Esophagus squamous epithelium (tissue), 5 donors: ENCODE measurements at places on chromosomes 7 and 10. TPM values are rescaled to one million over a fixed set of nuclear protein-coding genes. Genes with fewer than 3 reads are reported as not detected.

DNA sequence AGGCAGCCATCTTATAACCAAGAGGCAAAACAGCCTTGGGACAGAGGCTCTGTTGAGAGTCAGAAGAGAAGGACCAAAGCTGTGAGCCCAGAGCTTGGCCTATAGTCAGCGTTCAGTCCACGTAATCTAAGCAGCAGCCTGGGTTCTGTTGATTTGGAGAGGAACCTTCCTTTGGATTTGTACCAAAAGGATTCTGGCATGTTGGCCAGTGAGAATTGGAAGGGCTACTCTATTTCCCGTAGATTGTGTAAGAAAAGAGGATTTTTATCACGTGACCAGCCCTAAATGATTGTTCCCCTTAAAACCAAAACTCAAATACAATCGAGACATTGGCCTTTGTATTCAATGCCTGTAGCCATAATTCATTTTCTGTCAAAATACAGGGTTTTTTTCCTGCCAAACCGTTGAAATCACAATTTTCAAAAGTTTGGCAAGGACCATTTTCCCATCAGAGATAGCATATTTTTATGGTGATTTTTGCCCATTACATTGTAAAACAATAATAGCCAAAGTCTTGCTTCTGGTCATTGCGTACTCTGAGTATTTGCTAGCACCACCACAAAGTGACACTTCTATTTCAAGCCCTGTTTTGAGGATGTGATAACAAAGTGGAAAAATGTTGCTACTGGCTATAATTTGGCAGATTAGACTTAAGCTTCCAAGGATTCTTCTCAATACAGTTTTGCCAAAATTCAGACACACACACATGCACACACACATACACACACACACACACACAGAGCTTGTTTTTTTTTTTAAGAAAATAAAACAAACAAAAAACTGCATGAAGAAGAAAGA is 23.1 kb upstream of the BMPER start:
- H3K4me1 ChIP-seq: no peaks in the 10 kb centered on the region
- no peak overlapping the region for H3K27ac ChIP-seq
- no peaks in the 10 kb centered on the region for H3K36me3 ChIP-seq
- H3K4me3 ChIP-seq: no peak overlapping the region
- no peak for DNase-seq
- no peaks in the 10 kb centered on the region for H3K27me3 ChIP-seq

Gene ANKRD1
- not detected for total RNA-seq

GRCh38 chr10:126065751-126066377 is 169.5 kb downstream of the FANK1 start:
- no peak for DNase-seq
- peaks cover 10% of the 10 kb centered on the region for H3K27me3 ChIP-seq

- H3K4me1 ChIP-seq: no peaks in the 10 kb centered on the region
- no peak for DNase-seq
- H3K4me3 ChIP-seq: no peak overlapping the region
- H3K36me3 ChIP-seq: no peaks in the 10 kb centered on the region
These were observed 471.4 kb downstream of the ADRA2A start for GRCh38 chr10:111548084-111548726.

Gene MTPN
- total RNA-seq: 161 TPM

DNA sequence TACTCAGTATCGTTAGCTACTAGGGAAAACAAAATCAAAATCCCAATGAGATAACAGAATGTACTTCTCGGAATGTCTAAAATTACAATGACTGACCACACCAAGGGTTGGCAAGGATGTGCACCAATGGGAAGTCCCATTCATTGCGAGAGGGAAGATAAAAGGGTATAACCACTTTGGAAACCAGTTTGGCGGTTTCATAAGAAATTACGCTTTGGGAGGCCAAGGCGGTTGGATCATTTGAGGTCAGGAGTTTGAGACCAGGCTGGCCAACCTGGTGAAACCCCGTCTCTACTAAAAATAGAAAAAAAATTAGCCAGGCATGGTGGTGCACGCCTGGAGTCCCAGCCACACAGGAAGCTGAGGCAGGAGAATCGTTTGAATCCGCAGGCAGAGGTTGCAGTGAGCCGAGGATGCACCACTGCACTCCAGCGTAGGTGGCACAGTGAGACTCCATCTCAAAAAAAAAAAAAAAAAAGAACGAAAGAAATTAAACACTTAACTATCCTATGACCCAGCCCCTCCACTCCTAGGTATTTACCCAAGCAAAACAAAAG is 7.6 kb downstream of the HACD1 start:
- no peaks in the 10 kb centered on the region for H3K36me3 ChIP-seq
- DNase-seq: no peak
- H3K4me3 ChIP-seq: no peak overlapping the region
- H3K27ac ChIP-seq: no peak overlapping the region
- no peaks in the 10 kb centered on the region for H3K4me1 ChIP-seq
- H3K27me3 ChIP-seq: no peaks in the 10 kb centered on the region

DNA sequence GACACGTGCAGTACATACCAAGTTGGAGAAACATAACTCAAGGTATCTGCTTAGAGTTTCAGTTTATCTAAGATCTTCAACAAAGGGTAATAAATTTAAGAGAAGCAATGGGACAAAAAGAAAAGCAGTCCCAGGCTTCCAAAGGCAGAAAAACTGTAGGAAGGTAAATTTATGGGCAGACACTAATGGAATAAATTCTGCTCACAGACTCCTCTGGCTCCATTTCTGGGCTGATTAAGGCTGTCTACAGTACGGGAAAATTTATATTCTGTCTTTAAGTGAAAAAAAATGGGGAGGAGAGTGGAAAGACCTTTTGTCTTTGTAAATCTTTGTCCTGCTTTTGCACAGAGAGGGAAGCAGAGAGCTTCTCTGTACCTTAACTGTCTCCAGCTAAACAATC is 587.5 kb upstream of the IGFBP3 start:
- no peak overlapping the region for H3K4me3 ChIP-seq
- no peaks in the 10 kb centered on the region for H3K4me1 ChIP-seq
- no peaks in the 10 kb centered on the region for H3K36me3 ChIP-seq
- H3K27me3 ChIP-seq: no peaks in the 10 kb centered on the region

DNA sequence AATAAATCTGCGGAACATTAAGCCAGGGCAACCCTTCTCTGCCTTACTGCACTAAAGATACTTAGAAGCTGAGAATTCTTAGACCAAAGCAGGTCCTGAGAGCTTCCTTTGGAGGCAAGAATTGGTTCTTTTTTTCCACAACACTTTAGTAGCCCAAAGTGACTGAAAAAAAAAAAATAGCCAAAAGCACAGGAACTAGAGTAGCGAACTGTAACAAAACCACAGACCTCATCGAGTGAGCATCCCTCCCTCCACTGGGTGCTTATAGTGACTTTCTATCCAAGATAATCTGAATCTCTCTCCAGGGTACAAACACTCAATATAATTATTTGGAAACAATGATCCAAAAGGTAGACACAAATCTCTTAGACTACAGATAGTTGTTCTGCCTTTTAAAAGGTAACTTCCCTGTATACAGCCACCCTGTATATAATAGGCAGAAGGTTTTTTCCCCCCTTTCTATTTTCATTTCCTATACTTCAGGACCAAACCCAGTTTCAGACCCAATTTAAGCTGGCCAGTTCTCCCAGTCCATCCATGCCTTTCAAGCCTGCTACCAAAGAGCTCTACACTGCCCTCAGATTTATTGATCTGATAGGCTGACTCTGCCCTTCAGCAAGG is 31.6 kb upstream of the KCNIP2 start:
- peaks cover 22% of the 10 kb centered on the region for H3K36me3 ChIP-seq
- no peaks in the 10 kb centered on the region for H3K4me1 ChIP-seq
- DNase-seq: no peak
- H3K4me3 ChIP-seq: no peak overlapping the region
- H3K27ac ChIP-seq: no peak overlapping the region
- no peaks in the 10 kb centered on the region for H3K27me3 ChIP-seq

GRCh38 chr10:131580076-131580652 is 268.6 kb upstream of the TCERG1L start:
- no peaks in the 10 kb centered on the region for H3K4me1 ChIP-seq
- H3K36me3 ChIP-seq: no peaks in the 10 kb centered on the region
- no peak overlapping the region for H3K27ac ChIP-seq
- H3K27me3 ChIP-seq: no peaks in the 10 kb centered on the region
- no peak overlapping the region for H3K4me3 ChIP-seq
- DNase-seq: no peak

DNA sequence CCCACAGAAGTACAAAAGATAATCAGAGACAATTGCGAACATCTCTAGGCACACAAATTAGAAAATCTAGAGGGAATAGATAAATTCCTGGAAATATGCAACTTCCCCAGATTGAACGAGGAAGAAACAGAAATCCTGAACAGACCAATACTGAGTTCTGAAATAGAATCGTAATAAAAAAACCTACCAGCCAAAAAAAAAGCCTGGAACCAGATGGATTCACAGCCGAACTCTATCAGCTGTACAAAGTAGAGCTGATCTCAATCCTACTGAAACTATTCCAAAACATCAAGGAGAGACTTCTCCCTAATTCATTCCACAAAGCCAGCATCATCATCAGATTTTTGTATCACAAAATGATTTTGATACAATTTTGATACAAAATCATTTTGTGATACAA is 206.4 kb downstream of the REEP3 start:
- H3K4me1 ChIP-seq: no peaks in the 10 kb centered on the region
- no peaks in the 10 kb centered on the region for H3K36me3 ChIP-seq
- no peaks in the 10 kb centered on the region for H3K27me3 ChIP-seq

DNA sequence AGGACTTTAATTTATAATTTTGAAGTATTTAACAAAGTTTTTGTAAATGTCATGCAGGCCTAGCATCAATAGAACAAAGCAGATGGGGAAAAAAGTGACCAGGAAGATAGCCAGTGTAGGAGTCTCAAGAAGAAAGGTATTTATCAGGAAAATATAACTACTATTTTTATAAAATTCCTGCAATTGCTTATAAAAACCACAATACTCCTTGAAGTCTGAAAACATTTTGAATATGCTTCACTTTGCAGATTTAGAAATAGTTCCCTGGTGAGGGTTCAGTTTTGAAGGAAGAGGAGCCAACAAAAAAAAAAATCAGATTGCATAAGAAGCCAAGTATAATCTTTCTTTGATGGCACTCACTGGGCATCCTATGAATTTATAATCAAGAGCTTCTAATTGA is 34.1 kb downstream of the MTERF1 start:
- H3K4me3 ChIP-seq: no peak overlapping the region
- no peaks in the 10 kb centered on the region for H3K27me3 ChIP-seq
- H3K4me1 ChIP-seq: no peaks in the 10 kb centered on the region

DNA sequence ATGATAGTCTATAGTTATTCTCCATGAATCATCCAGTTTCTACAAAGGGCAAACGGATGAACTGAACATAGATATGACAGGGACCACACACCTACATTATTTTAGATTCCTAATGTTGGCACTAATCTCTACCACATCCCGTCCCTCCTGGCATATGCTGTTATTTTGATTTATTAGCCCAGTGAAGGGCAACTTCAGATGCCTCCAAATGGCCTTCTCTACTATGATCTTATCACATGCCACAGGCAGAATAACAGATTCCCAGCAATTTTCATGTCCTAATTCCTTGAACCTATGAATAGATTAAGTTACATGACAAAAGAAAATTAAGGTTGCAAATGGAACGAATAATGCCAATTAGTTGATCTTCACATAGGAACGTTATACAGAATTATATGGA is 474.7 kb downstream of the ANKRD7 start:
- no peak for DNase-seq
- H3K4me3 ChIP-seq: no peak overlapping the region
- no peaks in the 10 kb centered on the region for H3K4me1 ChIP-seq
- no peak overlapping the region for H3K27ac ChIP-seq
- H3K36me3 ChIP-seq: no peaks in the 10 kb centered on the region

DNA sequence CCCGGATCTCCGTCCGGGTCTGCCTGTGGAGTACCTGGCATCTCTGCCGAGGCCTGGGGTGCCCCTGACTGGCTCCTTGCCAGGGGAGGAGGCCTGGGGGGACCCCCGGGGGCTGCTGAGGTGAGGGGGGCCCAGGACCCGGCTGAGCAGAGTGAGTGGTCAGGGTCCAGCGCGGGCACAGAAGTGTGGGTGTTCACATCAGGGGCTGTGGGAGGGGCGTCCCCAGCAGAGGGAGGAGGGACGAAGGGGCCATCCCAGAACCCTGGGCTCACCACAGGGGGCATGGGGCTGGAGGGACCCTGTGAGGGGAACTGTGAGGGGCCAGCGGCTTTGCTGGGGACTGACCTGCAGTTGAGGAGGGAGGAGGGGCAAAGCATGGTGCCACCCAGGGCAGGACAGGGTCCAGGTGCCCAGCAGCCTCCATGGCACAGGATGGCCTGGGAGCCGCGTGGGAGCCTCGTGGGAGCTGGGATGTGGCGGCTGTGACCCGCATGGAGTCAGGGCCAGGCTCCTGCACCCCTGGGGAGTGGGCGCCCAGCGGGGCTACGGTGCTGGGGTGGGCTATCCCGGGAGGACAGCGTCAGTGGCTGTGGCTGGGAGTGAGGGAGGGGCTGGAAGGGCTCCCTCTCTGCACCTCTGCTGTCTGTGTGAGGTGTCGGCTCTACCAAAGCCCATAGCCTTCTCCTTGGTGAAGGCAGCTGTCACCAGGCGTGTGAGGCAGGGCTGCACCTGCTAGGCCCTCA is 91.2 kb downstream of the DNAJB6 start:
- H3K27me3 ChIP-seq: no peaks in the 10 kb centered on the region
- no peaks in the 10 kb centered on the region for H3K36me3 ChIP-seq
- DNase-seq: no peak
- H3K4me3 ChIP-seq: no peak overlapping the region
- no peak overlapping the region for H3K27ac ChIP-seq

DNA sequence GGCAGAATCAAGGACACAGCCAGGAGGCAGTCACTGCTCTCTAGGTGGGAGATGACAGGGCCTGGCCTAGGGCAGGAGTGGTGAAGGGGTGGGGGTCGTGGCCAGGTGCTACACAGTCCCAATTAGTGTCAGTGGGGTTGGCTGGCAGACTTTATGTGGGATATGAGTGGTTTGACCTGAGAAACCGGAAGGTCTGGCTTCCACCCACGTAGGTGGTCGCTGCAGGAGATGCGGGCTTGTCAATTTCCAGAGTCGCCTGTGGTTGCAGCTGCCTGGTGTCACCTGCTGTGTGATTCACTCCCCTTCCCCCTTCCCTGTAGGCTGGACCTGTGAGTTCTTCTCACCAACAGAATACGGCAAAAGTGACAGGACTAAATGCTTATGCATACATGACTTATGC is 124.3 kb downstream of the KLF6 start:
- no peak overlapping the region for H3K27ac ChIP-seq
- H3K36me3 ChIP-seq: no peaks in the 10 kb centered on the region
- H3K4me3 ChIP-seq: no peak overlapping the region
- H3K4me1 ChIP-seq: no peaks in the 10 kb centered on the region
- DNase-seq: no peak

DNA sequence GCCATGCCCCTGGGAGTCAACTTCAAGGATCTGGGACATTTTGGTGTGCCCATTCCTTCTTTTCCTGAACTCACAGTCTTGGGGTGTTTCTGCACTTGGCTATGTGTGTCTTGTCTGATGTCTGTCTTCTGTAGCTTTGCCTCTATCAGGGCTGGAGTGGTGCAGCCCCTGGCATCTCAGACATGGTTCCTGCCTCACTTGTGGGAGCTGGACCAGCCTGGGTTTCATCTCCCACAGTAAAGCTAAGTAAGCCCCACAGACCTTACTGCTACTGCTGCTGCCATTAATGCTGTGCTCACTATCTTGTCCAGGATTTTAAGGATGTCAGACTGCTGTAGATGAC is 59.0 kb downstream of the ADCYAP1R1 start:
- no peak overlapping the region for H3K4me3 ChIP-seq
- no peak overlapping the region for H3K27ac ChIP-seq
- no peaks in the 10 kb centered on the region for H3K36me3 ChIP-seq
- H3K27me3 ChIP-seq: no peaks in the 10 kb centered on the region
